ENCODE measurements at places on chromosomes 4 and X. TPM values are rescaled to one million over a fixed set of nuclear protein-coding genes. Genes with fewer than 3 reads are reported as not detected.

Gene COPS4
- 135 TPM for total RNA-seq

DNA sequence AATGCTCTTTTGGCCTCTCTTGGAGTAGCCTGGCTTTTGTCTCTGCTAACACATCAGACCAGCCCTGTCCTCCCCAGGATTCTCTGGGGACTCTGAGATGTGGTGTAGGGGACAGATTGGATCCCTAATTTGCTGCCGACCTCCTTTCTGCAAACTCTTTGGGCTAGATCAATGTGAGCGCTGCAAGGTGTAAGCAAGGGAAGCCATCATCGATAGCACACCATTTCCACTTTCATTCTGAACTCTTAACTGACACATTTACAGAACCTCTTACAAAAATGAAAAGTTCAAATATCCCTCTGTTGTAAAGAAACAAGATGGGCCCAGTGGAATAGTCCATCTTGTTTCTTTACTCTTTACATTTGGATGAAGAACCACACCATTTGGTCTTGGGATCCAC lies 46.6 kb downstream of the PGRMC2 start:
- DNase-seq: no peak

- DNase-seq: no peak
These were observed 1624.8 kb upstream of the TENM3 start for GRCh38 chr4:180618396-180618795.

Gene SCRG1
- not detected for total RNA-seq

Measured in pulmonary artery endothelial cell (primary cell).